CD8-positive, alpha-beta T cell (primary cell): ENCODE measurements at places on chromosomes 7 and 10.

- DNase-seq, result no peak
These were observed 26.1 kb downstream of the LCOR start for GRCh38 chr10:96858038-96858705.

DNA sequence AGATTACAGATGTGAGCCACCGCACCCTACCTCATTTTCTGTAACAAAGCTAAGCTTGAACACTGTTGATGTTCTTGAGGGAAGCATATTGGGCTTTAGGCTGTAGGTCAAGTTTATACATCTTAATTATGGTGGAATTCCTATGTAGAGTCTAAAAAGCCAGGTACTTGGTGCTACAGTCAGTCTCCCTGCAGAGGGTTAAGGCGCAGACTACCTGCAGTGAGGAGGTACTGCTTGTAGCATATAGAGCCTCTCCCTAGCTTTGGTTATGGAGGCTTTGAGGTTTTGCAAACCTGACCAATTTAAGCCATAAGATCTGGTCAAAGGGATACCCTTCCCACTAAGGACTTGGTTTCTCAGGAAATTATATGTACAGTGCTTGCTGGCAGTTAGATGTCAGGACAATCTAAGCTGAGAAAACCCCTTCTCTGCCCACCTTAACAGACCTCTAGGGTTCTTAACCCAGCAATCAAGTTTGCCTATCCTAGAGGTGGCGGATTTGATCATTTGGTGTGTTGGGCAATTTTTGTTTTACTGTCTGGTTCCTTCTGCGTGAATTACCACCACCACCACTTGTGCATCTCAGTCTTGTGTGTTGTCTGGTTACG is 6.0 kb downstream of the PPIA start:
- no peak for DNase-seq

DNA sequence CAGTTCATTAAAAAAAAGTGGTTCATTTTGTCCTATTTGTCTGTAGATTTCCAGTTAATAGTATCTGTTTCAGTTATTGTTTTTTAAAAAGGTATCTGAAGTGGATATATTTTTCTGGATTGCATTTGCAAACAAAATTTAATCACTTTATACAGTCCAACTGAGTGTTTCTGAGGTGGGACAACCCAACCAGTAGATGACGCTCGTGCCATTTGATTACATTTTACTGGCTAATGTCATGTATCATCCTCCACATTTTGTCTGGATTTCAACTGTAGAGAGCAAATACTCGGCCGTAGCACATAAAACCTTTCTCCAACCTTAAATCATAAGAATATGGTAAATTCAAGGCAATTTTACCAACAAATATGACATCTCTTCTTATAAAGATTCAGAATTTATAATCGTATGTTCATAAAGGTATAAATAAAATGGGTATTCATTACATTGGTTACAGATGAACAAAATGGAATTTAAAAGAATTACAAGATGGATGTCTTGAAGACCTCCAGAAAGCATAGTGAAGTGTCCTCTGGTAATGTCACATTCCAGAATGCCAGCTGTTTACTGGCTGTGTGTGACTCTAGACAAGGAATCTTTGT is 789.0 kb downstream of the PHTF2 start:
- DNase-seq, result no peak

- DNase-seq, result no peak
These were observed 2.4 kb downstream of the PILRB start for GRCh38 chr7:100360135-100360854.

DNA sequence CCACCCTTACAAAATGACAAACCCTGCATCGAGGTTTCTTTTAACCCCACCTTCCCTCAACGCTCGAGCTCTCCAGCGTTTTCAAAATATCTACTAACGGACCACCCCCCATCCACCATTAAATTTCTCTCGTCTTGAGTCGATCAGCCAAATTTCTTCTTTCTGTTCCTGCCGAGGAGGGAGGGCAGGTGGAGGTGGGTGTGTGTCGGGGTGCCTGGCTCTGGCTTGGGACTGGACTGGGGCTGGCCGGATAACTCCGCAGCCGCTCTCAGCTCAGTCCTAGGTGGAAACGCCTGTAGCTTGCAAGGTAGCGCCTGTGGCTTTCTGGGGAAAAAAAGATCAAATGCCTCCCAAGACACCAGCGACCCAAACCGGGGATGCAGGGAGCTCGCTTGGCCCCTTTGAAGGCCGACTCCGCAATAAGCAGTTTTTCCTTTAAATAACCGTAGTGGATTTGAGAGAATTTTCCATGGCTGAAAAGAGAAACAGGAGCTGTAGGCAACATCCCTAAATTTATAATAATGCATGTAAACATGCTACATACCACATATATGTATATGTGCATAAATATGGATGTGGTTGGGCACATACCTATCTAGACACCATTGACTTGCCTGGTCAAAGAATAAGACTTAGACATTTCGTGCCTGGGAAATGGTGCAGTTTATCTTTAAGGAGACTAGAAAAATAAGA is 1.9 kb upstream of the TMEM178B start:
- no peak for DNase-seq

DNA sequence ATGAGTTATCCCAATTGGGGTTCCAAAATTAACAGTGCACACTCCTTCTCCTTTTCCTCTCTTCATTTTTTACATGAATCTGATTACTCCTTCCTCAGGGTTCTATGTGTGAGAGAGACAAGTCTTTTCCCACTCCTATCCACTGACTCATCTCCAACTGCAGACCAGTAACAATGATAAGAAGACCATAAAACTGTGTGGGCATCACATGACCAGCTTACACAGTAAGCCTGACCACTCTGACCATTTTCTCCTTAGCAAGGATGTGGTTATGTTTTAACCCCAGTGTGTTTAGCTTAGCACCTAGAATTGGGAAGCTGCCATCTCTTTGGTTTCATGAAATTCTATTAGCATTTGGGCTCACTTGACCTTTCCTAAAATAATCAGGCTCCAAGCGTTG is 145.0 kb upstream of the CALCR start:
- DNase-seq, result no peak

DNA sequence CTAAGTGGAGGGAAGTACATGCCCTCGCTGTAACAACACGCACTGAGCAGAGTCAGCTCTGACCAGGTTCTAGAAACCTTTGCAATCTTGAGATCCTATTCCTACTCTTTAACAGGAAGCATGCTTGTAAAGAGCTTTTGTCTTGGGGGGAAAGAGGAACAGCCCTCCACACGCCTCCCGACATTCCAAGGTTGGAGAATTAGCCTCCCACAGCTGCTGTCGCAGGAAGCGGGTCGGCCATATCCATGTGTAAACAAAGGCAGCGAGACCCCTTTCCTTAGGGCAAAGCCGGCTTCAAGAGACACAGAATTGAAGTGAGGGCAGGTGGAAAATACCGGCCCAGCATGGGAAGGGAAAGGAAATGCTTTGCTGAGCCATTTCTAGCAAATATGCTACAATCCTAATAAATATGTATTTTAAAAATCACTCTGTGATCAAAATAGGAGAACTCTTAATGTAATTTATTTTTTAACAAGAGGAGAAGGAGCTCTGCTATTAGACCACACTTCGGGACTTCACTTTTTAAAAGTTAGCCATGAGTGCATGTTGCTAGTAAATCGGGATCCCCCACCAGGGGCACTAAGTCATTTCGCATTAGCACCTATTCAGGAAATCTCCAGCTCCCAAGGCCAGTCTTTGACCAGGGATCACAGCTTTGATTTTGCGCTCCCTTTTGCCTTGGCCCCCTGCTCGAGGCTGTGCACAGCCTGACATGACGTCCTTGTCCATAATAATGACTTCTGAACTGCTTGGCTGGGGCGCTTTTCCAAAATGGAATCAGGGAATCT is 55.9 kb downstream of the FAM204A start:
- no peak for DNase-seq

- no peak for DNase-seq
These were observed 189.5 kb downstream of the ARHGAP12 start for GRCh38 chr10:31739146-31739545.

DNA sequence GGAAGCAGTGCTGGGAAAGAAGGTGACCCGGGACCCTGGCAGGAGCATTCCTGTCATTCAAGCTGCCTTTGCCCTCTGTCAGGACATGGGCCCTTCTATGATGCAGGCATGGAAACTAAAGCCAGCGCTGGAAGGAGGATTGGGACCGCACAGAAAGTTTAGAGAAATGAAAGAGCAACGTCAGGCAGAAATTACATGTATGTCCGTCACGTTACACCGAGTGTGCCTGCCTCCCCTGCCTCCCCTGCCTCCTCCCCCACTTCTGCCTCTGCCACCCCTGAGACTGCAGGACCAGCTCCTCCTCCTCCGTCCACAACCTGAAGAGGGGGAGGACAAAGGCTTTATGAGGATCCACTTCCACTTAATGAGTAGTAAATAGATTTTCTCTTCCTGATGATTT is 13.9 kb upstream of the PWWP2B start:
- DNase-seq, result no peak

DNA sequence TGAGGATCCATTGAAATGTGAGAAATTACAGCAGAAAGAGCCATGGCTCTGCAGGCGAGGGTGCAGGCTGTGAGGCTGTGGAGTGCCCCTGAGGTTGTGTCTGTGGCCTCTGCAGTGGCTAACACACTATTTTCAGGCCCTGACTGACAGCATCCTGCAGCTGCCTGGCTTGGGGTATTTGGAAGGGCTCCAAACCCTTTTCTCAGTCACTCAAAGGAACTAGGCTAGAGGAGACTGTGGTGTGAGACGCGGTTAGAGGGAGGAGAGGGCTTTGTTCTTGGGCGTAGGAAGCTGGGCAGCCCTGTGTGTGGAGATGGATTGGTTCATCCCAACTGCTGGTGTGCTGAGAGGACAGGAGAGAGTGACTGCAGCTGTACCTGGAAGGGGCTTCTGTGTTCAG is 134.9 kb downstream of the RAMP3 start:
- DNase-seq, result no peak

DNA sequence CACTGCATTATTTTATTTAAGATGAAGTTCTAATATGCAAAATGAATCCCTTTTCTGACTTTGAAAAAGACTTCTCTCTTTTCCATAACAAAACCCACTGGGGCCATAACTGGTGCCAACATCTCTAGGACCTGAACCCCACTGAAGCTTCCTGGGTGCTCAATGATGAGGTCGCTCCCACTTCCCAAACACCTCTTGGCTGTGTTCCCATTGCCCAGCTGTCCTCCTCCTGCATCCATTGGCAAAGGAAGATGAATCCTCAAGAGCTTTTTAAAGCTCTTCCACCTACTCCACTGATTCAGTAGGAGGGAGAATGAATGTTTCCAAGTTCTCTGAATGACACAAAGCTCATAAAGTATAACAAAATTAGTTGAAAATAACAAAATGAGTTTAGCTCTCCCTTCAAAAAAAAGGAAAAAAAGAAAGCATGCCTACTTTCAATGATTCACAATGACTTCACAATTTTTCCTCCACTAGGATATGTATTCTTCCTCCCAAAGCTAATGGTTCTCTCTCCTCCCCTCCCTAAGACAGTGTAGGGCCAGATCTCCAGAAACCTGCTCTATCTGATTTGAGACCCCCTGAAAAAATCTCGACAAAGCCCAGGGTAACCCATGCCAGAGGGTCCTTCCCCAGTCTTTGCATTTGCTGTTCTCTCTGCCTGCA is 64.8 kb downstream of the SORBS1 start:
- DNase-seq, result no peak

DNA sequence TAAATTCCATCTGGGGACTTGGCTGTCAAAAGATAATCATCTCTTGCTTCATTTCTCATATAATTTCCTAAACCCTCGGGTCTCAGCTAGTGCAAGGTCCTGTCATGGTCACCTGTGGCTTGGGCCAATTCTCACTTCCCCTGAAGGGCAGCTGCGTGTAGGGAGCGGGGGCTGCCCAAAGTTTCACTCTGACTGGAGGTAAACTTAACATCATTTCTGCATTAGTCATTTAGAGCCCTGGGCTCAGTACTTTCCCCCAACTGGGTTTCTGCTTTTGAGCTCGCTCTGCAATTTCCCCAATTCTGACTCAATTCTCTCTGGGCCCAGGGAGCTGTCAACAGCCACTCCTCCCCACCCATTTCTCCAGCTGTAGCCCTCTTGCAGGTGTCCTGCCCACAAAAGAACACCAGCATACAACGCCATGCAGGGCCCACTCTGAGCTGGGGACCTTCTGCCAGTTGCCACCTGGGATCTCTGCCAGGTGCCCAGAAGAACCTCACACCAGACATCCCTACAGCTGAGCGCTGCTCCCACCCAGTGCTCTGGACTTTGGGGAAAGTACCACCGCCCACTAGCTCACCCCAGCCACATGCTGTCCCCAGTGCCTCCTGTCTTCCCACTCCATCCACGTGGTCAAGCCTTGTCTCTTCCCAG is 37.9 kb downstream of the VOPP1 start:
- peak; percentile 21 for DNase-seq

GRCh38 chr7:55504093-55504859 is 68.0 kb downstream of the VOPP1 start:
- DNase-seq, result no peak
